Activated CD4-positive, CD25-positive, alpha-beta regulatory T cell treated with anti-CD3 and anti-CD28 coated beads, Interleukin-2, amount 50 U/mL, for 16 hours (primary cell): ENCODE measurements at places on chromosomes 2 and 18.

GRCh38 chr2:44107974-44108373 lies 60.7 kb upstream of the PPM1B start:
- no peak for DNase-seq

GRCh38 chr2:196481324-196481697 lies 158.2 kb upstream of the CCDC150 start:
- DNase-seq: no peak

- no peak for DNase-seq
These were observed 153.7 kb downstream of the TGIF1 start for GRCh38 chr18:3603421-3604234.

DNA sequence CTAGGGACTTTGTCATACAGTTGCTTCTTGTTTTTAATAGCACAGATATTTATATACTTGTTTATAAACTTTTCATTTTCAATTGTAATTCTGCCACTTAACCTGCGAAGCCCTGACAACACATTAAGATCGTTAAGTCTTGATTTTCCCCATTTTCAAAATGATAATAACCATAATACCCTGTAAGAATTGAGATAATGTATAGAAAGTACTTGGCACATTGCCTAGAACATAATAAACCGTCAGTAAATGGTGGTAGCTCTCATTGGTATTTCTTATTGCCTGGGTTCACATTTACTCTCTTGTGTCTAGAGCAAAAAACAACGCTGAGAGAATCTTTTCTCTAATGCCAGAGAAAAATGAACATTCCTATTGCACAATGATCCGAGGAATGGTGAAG lies 18.6 kb downstream of the PTCD3 start:
- no peak for DNase-seq

- no peak for DNase-seq
These were observed 31.1 kb upstream of the SATB2 start for GRCh38 chr2:199488772-199489400.

DNA sequence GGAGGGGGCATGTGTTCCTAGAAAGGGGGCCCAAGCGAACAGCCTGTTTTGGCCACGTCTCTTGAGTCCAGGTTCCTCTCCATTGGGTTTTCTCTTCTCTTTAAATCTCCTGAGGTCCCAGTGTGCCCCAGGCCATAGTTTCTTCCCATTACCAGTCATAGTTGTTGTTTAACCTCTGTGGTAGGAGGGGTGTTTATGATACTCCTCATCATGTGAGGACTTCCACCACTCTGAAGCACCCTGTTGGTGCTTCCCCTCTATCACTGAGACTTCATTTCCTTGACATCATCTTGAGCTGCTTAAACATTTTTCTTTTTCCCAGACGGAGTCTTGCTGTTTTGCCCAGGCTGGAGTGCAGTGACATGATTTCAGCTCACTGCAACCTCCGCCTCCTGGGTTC lies 45.9 kb downstream of the WIPF1 start:
- DNase-seq: no peak

GRCh38 chr2:134436706-134437105 lies 182.8 kb downstream of the MGAT5 start:
- no peak for DNase-seq

- no peak for DNase-seq
These were observed 203.9 kb downstream of the MTX2 start for GRCh38 chr2:176473177-176473576.

DNA sequence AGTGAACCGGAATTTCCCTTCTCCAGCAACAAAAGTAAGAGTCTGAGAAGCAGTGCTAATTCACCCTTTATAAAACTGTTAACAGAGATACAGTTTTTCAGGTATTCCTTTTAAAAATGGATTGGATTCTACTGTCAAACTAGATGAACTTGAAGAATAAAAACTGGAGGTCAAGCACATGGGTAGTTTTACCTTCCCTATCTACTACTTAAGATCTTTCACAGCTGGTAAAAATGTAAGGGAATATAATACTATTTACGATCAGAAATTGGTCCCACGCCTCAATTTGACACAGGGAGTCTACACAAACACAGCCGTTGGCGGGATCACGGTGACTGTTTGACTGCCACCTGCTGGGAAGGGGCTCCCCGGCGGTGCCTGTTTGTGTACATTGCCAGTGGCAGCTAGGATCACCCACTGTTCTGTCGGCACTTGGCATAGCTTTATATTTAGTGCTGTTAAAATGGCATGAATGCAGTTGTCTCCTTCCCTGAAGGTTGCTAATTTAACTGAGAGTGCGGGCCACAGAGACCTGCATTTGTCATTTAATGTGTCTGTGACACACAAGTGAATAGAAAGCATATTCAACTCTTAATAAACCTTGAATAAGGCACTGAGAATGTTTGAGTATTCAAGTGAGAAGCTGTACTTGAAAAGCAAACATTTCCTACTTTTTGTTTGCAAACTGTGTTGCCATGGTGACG lies 59.5 kb downstream of the ABCG8 start:
- DNase-seq: no peak

DNA sequence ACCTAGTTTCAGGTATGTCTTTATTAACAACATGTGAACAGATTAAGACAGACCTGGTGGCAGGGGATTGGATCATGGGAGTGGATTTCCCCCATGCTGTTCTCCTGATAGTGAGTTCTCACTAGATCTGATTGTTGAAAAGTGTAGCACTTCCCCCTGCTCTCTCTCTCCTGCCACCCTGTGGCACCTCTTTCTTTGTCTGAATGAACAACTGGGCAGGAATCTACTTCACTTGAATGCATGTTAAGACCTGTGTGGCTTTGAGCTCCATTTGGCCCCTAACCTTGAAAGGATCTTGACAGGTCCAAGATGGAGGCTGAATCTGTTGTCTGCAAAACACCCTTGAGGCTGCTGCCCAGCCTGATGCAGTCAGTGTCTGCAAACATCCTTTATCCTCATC lies 194.4 kb downstream of the RNF144A start:
- no peak for DNase-seq

DNA sequence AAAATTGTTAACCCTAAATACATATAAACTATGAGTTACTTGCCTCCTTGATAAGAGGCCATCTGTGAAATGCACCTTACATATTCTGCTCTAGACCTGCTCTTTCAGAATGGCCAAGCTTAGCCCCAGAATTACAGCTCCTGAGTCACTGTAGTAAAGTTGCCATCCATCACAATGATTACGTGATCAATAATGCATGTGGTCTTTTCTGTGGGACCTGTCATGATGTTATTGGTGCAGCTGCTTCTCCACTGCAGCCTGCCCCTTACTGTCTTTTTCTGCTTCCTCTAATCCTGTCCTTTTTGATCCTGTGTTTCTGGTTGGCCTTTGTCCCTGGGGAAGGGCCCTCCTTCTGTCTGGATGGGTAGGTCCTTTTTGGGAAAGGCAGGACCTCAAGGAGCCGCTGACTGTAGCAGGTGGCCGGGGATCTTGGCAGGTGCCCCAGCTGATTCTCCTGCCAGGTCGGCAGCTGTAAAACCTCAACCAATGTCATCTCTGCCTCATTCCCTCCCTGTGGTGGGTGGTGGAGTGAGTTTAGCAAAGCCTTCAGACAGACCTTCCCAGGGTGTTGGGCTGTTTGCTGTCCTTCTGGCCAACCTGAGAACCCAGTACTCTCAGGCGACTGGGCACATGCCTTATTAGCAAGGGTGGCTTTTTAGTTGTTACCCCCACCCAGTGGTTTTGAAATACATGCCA lies 126.2 kb upstream of the EML6 start:
- no peak for DNase-seq

DNA sequence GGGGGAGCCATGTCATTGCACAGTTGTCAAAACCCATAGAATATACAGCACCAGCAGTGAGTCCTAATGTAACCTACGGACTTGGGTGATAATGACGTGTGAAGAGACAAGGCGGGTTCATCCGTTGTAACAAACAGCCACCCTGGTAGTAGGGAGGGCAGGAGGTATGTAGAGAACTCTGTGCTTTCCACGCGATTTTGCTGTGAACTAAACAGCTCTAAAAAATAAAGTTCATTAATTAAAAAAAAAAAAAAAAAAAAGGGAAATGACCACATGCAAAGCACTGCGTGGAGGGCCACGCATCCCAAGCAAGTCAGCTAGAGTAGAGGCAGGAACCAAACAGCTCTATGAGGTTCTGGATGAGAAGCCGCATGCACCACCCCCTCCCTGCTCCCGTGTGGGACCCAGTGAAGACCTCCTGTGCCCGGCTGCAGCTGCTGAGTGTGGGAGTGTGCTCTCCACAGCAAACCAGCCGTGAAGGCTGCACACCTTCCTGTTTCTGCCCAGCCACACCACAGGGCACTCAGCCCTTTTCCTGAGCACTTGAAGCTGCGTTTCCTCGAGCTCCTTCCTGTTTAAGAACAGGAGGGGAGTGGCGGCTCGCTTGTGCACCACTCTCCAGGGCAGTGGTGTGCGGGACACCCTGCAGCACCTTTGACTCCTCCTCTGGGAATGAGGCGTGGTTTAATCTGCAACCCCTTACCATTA lies 65.6 kb downstream of the ODC1 start:
- no peak for DNase-seq

DNA sequence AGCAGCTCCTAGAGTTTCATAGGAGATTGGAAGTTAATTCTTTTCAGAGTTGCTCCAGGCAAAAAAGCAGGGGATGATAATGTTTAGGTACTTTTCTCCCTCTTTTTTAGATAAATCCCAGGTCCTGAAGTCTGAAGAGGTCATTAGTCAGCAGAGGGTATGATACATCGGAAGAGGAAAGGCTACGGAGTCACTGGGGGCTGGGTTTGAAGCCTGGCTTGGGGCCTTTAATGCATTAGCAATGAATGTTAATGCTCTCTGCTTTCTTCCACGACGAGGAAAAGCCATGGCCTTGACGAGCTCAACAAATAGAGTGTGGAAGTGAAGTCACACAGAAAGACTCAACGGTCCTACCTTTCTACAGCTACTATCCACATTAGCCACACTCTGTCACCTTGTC lies 235.1 kb downstream of the NCKAP5 start:
- no peak for DNase-seq

- DNase-seq: no peak
These were observed 3.6 kb downstream of the SCLY start for GRCh38 chr2:238064376-238064775.

- no peak for DNase-seq
These were observed 91.7 kb upstream of the MMADHC start for GRCh38 chr2:149679286-149679685.

- DNase-seq: no peak
These were observed 249.8 kb downstream of the ANAPC1 start for GRCh38 chr2:111634050-111634794.

DNA sequence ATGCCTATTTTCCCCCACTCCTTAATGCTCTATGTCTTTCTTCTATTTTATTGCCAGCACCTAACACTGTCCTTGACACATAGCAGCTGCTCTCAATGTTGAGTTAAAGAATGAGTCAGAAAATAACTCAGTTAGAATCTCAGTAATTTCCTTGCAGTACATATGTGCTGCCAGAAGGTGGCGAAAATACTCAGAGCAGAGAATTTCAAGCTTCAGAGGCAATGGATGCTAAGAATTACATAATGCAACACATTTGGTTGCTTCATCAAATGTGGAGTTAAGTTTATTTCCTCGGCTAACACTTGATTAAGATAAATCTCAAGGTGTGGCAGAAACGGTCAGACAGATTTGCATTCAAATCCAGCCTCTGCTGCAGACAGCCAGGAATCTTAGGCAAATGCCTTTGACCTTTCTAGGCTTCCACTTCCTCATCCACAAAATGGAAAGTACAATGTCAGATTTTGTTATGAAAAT lies 105.6 kb downstream of the VSNL1 start:
- no peak for DNase-seq

DNA sequence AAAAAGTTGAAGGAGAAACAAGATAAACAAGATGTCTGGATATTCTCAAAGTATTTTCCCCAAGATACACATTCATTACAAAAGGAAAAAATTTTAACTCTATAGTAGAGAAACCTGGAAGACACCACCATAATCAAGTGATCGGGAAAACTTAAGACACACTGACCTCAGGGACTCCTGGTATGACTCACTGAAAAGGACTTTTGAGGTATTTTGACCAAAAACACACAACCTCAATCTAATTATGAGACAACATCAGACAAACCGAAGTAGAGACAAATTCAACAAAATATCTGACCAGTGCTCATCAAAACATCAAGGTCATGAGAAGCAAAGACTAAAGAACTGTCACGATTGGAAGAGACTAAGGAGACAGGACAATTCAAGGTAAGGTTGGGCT lies 34.7 kb downstream of the LPIN2 start:
- DNase-seq: no peak

DNA sequence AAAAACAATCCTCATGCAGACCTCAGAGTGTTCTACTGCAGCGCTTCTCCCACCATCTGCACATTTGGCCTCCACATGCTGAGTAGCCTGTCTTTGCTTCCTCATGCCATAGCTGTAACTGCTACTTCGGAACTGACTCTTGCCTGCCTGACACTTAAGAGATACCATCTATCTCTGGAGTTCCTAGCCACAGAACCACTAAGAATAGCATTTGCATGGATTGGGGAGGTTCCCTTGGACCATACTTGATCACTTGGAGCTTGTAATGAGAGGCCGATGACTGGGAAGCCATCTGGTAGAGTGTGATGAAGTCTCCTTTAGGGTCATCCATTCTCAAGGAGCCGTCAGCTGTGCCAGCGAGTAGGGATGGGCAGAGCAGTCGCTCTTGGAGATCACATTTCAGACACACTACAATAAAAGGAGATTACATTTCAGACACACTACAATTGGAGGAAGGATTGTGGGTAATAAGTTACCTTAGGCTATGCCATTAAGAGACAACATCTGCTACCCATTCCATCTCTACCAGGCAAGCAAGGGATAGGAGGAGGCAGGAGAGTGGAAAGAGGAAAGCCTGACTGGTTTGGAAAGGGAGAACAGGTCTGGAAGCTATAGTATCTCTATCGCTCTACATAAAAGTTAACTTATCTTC lies 21.8 kb downstream of the DOK1 start:
- DNase-seq: no peak

GRCh38 chr2:185074156-185074555 lies 475.8 kb downstream of the ZNF804A start:
- no peak for DNase-seq

DNA sequence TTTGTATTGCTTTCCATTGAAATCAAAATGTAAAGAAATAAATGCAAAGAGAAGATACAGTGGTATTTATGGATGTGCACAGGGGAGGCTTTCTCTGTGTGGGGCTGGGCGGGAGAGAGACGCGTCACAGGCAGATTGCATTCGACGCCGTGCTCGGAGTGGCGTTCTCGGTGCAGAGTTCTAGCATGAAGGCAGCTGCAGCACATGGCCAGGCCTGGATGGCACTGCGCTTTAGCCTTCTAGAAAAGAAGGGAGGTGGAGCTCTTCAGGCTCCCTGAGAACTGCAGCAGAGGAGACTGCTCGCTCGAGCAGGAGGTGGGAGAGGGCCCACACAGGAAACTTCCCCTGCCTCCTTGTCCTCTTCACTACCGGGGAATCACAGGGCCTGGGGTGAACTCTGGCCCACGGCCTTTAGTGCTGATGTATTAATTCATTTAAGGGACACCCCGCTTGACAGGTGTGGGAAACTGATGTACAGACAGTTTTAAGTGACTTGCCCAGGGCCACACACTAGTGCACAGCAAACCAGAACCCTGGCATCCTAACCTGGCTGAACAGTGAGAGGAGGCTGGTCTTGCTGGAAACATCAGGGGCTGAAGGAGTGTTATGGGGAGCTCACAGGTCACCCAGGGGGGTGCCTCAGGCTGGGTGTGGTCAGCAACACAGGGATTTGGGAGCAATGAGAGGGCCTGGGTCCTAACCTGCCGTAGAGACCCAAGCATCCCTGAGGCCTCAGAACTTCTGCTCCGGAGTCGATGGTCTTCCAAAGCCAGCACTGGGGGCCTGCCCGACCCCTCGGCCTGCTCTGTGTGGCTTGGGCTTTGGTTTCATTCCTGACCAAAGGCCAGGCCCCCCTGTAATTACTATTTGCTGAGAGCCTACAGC lies 199.9 kb downstream of the HDAC4 start:
- DNase-seq: no peak
